Activated naive CD4-positive, alpha-beta T cell treated with anti-CD3 and anti-CD28 coated beads, Interleukin-2, amount 50 U/mL, for 72 hours (primary cell): ENCODE measurements at places on chromosomes 13 and 19.
A peak's percentile ranks its signal among the peaks of the same experiment; 100 is the strongest.

DNA sequence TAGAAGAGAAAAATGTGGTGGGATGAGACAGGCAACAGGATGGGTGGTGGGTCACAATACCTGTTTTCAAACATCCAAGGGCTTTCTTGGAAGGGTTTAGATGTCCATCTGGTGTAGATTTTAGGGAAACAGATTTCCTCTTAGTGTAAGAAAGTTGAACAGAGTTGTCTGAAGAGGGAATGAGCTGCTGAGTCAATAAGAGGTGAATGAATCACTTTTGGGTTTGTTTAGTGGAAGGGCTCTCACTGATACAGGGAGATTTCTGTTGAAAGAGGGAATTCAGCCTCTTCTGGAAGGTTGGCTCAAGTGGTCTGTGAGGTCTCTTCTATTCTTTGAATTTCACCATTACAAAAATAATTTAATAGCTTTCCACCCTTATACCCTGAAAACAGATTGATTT lies 54.6 kb downstream of the LACC1 start:
- no peak for DNase-seq

- no peak for DNase-seq
These were observed 361.6 kb downstream of the TDRD3 start for GRCh38 chr13:60758637-60759036.

DNA sequence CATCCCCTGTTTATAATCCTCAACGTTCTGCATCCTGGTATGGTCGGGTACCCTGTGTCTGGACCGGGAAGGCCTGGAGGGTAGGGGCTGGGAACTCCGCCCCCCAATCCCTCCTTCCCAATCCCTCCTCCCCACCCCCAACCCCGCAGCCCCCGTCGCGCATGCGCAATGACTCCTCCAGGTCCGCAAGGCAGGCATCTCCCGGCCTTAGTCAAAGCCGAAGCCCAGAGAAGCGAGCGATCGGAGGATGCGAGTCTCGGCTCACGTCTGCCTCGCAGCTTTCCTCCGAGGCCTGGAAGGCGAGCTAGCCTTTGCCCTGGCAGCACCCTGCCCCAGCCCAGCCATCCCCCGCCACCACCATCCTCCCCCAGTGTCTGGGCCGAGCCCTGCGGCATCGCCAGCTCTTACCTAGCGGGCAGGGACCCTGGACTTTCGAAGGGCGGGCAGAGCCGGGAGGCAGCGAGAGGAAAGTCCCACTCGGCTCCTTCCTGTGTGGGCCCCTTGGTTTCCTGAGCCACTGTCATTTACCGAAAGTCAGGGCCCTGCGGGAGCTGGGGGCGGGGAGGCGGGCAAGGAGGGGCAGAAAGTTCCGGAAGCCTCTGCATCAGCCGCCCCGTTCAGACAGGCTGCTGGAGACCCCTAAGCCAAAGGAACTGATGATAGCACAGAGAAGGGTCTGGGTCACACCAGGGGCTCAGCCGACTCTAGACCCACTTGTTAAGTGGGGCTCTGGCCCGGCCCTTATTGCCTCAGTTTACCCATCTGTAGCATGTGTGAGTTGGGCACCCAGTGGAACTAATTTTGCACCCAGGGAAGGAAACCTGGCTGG lies at the start of gene JAK3:
Gene JAK3, minus strand, starts transcription at position 445 of the 829 bp plus-strand sequence. CDS start 3,565 bp downstream, outside the sequence.
- peak; percentile 91 for DNase-seq

- no peak for DNase-seq
These were observed 811.1 kb downstream of the UQCRFS1 start for GRCh38 chr19:28401739-28402424.

DNA sequence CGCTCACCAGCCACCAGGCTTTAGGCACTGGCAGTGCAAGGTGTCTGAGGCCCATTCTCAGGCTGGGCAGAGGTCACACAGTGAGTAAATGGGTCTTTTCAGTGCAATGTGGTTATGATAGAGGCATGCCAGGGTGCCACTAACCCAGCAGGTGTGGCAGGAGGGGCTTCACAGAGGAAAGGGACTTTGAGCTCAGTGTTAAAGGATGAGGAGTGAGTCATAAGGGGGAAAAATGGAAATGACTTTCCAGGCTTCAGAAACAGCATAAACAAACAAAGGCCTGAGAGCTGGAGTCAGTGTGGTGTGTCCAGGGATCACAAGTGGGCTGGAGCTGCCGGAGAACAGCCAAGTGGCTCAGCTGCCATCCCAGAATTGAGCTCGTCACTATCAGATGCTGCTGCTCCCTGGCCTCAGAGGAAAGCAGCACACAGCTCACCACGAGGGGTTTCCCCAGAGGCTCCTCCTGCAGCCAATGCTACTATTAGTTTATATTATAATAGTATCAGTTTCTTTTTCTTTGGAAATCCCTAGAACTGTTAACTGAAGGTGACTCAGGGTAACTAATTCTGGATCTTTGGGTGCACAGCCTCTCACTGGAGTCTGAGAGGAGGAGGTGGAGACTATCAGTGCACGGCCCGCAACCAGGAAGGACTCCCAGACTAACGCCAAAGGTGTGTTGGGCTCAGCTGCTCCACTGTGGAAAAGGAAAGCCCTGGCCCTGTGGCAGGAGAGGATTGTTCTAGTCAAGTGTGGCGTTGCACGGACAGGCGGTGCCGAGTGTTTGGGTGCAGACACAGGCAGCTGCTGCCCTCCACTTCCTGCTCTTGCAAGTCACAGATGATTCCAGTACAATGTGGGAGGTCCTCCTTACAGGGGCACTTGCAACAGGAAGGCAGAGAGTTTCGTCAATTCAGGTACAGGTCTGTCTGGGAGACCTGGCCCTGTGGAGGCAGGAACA lies 39.5 kb downstream of the DHRS12 start:
- DNase-seq = peak; percentile 51

DNA sequence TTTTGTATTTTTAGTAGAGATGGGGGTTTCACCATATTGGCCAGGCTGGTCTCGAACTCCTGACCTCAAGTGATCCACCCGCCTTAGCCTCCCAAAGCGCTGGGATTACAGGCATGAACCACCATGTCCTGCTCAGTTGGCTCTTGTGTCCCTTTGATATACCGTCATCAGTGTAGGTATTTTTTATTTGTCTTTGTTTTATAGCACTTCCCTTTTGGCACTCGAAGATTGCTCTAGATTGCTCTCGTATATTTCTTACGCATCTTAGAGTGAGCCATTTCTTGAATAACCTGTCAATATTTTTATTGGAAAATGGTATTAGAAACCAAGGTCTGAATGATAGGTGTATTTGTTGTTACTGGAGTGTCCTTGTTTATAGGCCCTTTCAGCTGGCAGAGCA lies 9.4 kb downstream of the SETDB2 start:
- DNase-seq = no peak

GRCh38 chr13:41263261-41263971 lies at the start of gene MTRF1:
Gene MTRF1 (minus strand): TSS chr13:41263576. CDS start chr13:41260907, 2,669 bp downstream.
- DNase-seq = peak; percentile 76

- no peak for DNase-seq
These were observed 22.3 kb downstream of the KCTD4 start for GRCh38 chr13:45178349-45179162.

- no peak for DNase-seq
These were observed 3.0 kb upstream of the IL12RB1 start for GRCh38 chr19:18089726-18090125.

GRCh38 chr19:32595491-32595890 lies 14.5 kb downstream of the PDCD5 start:
- DNase-seq = no peak

GRCh38 chr13:49615836-49616675 lies 12.3 kb upstream of the ARL11 start:
- DNase-seq = no peak

GRCh38 chr13:80123945-80124344 lies 217.0 kb downstream of the SPRY2 start:
- DNase-seq = no peak

DNA sequence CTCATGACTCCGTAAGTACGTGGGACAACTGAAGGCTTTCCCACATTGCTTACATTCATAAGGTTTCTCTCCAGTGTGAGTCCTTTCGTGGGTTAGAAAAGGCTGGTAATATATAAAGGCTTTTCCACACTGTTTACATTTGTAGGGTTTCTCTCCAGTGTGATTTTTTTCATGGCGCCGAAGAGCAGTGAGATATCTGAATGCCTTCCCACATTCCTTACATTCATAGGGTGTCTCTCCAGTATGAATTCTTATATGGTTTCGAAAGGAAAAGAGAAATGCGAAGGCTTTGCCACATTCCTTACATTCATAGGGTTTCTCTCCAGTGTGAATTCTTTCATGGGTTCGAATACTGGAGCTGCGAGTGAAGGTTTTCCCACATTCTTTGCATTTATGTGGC lies 29.5 kb downstream of the ZNF490 start:
- no peak for DNase-seq

DNA sequence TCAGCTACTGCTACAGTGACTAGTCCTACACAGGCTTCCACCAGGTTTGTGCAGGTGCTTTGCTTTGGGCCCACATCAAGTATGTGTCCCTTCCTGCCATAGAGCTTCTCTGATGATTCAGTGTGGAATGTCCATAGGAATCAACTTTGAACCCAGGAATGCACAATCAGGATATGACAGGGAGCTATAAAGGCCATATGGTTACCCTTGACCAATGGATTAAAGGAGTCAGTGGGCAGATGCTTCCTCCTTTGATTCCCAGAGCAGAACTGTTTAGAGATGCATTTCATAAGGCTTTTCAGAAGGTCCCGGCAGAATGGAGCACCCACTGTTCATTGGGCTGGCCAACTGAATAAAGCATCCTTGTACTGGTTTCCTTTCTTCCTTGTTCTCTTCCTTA lies 145.2 kb upstream of the WASF3 start:
- no peak for DNase-seq

DNA sequence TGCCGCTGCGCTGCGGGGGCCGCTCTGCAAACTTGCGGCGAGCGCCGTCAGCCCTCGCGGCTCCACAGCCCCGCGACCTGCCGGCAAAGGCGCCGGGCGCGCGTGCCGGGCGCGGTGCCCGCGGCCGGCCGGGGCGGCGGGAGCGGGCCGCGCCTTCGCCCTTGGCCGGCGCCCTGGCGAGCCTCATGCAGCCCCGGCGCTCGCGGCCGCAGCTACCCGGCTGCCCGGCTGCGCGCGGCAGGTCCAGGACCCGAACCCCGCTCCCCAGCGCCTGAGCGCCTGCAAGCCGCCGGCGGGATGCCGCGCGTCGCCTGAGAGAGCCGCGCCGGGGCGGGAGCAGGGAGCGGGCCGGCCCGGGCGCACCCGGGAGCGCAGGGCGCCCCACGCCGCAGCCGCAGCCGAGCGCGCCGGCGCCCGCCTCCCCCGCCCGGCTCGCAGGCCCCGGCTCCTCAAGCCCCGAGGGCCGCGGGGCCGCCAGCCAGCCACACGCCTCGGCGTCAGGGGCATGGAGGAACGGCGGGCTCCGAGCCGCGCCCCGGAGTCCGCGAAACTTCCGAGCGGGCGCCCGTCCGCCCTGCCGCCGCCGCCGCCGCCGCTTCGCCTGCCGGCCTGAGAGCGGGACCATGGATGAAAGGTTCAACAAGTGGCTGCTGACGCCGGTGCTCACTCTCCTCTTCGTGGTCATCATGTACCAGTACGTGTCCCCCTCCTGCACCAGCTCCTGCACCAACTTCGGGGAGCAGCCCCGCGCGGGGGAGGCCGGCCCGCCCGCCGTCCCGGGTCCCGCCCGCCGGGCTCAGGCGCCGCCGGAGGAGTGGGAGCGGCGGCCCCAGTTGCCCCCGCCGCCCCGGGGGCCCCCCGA lies 564 bp downstream of the HS6ST3 start:
- no peak for DNase-seq

DNA sequence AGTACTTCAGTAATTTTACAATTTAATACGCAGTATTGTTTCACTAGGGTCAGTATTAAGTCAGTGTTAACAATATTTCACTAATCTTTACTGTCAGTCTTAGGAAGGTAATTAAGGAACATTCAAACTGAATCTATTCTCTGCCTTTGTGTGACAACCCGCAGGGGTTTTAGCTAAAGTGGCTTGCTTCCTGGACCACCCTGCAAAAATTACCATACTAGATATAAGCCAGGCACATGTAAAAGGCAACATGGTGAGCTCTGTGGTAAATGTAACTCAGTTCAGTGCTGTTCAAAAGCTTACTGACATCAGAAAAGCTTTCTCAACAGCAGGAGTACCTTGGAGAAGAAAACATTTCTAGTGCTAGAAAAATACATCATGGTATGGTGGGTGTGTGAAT lies 116.7 kb downstream of the FREM2 start:
- DNase-seq = no peak

DNA sequence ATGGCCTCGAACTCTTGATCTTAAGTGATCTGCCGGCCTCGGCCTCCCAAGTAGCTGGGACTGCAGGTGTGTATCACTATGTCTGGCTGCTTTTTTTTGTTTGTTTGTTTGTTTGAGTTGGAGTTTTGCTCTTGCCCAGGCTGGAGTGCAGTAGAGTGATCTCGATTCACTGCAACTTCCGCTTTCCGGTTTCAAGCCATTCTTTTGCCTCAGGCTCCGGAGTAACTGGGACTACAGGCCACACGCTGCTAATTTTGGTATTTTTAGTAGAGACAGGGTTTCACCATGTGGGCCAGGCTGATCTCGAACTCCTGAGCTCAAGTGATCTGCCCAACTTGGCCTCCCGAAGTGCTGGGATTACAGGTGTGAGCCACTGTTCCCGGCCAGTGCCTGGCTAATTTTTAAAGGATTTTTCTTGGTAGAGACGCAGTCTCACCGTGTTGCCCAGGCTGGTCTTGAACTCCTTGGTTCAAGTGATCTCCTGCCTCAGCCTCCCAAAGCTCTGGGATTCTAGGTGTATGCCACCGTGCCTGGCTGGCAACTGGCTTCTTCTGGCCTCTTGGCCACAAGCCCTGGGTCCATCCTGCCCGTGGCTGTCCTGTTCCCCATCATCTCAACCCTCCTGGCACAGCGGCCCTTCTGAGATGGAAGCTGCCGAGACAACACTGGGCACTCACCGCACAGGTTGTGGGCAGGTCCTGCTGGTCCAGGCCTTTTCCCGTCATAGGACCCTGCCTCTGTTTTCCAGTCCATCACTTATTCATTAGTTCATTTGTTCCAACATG lies 11.5 kb downstream of the TECR start:
- DNase-seq = no peak

- DNase-seq = no peak
These were observed 6.7 kb downstream of the POLR2E start for GRCh38 chr19:1088416-1089010.

DNA sequence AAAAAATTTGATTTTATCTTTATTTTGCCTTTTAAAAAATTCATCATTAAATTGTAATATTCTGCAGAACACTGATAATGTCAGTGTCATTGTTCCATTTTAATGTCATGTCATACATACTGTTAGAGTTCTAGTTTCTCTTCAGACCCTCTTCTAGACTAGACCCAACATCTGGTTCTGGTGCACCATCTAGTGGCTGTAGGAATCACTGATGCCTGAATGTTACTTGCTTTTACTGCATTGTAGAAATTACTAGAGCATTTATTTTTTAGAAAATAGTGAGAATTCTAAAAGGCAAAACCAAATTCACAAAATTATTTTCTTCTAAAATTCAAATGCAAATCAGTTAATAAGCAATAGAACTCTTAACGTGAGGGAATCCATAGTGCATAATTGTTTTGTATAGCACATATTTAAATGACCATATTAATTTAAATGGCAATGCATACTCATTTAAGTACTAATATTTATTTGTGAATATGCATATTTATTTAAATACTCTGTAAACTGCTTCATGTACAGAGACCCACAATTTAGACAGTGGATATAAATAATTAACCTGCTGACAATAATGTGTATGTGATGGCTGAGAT lies 425.7 kb downstream of the KLF12 start:
- no peak for DNase-seq
